ENCODE measurements at places on chromosomes 2 and 18.

DNA sequence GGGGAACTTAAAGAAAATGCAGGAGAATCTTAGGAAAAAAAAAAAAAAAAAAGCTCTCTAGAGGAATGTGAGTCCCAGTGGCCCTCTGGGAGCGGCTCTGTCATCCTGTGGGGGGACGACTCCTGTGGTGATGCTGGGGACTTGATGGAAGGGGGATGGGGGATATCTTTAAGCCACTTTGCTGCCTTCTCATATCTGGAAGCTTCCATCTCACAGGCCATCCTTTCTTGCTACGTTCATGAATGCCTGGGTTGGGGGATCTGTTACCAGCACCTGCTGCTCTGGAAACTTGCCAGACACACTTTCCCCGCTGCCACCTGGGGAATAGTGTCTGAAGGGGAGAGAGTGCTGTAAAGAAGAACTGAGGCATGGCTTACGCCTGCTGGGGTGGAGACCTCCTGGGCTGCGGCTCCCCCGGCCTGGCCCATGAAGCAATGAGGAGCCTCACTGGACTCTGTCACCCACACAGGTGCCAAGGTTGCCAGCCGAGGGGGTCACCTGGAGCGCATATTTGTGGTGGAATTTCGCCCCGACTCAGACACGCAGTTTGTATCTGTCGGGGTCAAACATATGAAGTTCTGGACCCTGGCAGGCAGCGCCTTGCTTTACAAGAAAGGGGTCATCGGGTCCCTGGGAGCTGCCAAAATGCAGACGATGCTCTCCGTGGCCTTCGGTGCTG, 92.8 kb downstream of the RTN4 start:
- DNase-seq, result no peak

- no peak for DNase-seq
Observed at GRCh38 chr2:121944072-121944831, 188.8 kb downstream of the TSN start.

GRCh38 chr2:455913-456312, 168.0 kb upstream of the ALKAL2 start:
- no peak for DNase-seq

DNA sequence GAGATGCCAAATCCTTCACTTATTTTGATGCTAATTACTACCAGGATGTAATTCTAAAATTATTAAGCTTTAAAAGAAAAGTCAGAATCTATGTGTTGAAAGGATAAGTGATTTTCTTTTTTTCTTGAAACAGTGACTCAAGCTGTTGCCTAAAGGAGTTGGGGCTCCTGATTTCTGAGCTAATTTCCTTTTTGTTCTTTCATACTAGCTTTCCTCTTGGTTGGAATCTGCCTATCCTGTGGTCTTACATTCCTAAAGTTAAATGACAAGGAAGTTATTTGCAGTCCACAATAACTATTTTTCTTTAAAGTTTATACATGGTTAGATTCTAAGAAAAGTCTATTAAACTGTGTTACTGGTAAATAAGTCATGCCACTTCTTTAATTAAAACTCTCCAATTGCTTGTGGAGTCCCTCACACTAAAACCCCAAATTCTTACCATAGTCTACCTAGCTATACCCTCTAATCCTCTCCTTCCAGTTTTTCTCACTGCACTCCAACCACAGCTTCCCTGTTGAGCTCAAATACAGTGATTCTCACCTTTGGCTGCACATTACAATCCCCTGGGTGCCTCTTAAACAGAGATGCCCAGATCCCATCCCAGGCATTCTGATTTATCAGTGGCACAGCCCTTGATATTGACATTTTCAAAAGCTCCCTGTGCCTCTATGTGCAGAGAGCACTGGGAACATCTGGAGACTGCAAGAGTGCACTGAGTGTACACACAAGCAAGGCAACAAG, 63.3 kb upstream of the EFEMP1 start:
- DNase-seq, result no peak

DNA sequence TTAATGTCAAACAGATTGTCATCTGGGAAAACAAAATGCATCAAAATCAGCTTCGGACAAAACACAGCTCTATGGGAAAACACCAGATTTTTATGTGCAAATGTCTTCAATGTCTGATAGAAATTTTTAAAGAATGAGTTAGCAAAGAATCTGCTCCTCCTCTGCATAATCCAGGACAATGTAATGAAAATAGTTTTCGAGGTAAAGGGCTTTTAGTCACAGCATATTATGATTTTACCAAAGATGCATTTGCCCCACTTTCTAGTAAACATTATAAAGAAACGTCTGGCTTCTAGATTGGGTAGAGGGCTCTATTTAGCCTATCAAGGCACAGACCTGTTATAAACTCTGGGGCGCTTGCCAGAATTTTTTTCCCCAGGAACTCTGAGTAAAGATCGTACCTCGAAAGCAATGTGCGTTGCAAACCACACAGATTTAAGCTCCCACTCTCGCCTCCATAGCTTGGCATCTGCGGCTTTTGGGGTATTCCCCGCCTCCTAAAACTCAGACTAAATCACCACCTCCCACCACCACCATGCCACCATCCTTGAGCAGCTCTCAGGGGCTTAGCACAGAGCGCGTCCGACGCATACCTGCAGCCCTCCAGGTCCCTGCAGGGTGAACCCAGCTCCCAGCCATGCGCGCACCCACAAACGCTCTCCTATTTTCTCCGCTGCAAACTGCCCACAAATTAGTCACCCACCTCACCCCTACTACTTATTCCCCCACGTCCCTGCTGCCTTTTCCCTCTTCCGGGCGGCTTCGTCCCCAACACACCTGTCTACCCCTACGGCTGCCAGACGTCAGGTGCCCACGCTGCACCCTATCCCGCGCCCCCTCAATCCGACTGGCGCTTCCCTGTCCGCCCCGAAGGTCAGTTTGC, 829 bp downstream of the ACVR1C start:
- no peak for DNase-seq

- DNase-seq, result no peak
Observed at GRCh38 chr18:76448256-76449110, 46.6 kb downstream of the ZNF516 start.

DNA sequence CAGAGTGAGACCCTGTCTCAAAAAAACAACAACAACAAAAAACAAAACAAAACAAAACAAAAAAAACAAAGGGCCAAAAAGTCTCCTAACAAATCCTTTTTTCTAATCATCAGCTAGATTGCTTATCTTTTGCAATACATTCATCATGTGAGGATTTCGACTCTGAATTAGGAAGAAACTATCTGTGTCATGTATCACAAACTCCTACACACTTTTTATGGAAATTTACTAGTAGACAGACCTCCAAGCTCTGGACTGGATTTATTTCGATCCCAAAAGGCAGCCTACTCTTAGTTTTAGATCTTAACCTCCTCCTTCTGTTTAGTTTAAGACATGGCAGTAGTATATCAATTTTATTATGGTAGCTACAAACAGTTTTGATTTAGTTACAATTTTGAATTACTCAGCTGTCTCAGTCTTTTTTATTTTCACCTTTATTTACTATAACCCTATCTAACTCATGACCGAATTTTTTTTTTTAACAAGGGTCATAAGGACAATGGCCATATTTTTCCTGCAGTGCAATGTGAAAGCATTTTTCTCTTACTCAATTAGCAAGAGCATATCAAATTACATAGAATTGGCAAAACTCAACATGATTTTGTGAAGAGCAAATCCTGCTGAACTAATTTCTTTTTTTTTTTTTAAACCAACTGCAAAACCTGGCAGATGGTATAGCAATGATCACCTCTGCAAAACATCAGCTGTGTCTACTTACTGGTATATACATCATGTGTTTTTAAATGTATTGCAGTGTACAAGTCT, 10.7 kb upstream of the CCDC88A start:
- no peak for DNase-seq

- DNase-seq, result no peak
Observed at GRCh38 chr2:198232281-198232680, 427.9 kb downstream of the PLCL1 start.

- no peak for DNase-seq
Observed at GRCh38 chr2:62221141-62221540, 25.2 kb downstream of the B3GNT2 start.

GRCh38 chr2:217713395-217714286, 289.2 kb downstream of the TNS1 start:
- DNase-seq, result no peak
